ENCODE measurements at places on chromosomes 7 and 10.

GRCh38 chr7:74267756-74268565 is 13.8 kb upstream of the RFC2 start:
- DNase-seq, result no peak

DNA sequence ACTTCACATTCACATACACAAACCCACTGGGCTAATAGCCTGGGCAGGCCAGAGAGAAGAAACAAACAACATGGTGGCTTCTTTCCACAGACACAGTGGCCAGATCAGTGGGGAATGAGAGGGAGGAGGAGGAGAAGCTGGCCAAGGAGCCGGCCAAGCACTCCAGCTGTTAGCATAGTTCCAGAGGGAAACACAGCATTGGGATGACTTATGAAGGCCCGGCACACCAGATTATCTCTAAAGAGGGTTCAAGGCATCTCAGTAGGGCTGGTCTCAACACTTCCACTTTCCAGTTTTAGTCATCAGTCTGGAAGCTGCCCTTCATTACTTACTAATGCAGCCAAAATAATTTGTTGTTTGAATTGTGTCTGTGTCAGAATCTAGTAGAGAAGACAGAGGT is 42.1 kb upstream of the GPR26 start:
- no peak for DNase-seq

DNA sequence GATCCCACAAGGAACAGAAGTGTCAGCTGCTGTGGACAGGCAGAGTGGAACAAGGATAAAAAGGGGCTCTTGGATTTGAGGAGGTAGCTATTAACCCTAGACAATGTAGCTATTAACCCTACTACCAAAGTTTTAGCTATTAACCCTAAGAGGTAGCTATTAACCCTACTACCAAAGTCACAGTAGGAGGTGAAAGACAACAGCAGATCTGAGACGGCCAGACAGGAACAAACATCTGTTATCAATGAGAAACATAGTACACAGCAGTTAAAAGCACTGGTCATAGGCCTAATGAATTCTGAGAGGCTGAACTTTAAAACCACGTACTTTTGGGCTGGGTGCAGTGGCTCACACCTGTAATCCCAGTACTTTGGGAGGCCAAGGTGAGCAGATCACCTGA is 11.9 kb downstream of the ERCC6 start:
- DNase-seq, result no peak

DNA sequence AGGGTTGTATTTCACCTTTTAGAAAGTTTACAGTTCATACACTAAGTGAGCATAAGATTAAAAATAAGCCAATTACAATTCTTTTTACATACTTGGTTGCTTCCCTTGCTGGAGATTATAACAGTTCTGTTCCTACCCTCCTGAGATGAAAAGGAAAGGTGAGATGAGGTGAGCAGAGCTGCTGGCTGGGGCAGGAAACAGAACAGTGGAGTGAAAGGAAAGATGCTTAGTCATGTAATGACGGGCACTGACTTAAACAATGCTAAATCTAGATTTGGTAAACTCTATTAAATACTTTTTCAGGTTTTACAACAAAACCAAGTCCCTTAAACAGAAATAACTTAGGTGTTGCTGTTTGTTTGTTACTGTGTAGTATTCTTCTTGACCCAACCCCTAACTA is 19.9 kb upstream of the ZEB1 start:
- no peak for DNase-seq

DNA sequence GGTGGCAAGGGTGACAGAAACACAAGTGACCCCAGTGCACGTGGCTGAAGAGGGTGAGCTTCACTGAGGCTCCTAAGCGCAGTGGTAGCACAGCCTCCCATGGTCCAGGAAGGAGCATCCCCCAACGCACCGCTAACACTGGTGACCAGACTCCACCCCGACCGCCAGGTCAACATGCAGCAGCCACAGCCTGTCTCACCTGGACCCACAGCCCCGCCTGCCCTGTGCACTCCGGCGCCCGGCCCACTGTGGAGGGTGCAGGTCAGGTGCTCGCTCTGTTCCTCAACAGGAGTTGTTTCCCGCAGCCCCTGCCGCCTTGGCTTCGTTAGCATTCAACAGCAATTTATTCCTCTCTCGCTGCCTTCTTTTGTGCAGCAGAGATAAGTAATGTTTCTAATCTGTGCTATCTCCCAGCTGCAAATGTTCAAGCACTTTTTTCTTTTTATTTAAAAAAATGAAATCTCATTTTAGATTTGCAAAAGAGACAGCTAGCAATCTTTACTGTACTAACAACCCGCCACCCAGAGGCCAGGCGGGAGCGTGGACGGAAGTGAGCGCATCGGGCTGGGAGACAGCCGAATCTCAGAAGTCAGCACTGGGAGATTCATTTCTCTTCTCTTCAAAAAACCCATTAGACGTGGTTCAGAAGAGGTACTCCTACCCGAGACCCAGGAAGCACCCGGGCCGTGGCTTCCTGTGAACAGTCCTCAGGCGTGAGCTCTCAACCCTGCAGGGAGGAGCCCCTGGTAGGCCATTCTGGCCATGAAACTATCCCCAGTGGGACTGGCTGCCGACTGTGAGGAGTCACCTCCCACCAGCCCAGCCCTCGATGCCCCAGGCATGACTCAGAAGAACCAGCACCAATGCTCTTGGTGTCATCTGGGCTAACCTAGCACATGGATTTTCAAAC is 133.4 kb downstream of the MAD1L1 start:
- DNase-seq, result no peak

DNA sequence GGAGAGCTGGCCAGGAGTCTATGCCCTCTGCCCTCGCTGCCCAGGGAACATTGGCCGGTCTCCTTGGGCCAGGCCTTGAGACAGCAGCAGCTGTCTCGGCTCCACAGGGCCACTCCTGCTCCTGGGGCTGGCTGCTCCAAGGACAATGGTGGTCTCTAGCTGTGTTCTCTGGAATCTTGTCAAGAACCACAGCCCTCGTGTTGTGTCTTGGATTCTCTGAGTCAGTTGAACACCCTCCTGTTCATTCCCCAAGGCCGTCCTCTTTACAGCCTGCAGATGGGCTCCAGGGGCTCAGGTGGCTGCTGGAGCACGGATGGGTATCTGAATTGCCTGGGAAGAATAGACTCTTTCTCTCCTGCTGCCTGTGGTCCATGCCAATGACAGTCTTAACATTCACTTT is 511.1 kb downstream of the GLRX3 start:
- no peak for DNase-seq

- DNase-seq, result no peak
Observed at GRCh38 chr7:121279060-121279620, 49.7 kb upstream of the WNT16 start.

DNA sequence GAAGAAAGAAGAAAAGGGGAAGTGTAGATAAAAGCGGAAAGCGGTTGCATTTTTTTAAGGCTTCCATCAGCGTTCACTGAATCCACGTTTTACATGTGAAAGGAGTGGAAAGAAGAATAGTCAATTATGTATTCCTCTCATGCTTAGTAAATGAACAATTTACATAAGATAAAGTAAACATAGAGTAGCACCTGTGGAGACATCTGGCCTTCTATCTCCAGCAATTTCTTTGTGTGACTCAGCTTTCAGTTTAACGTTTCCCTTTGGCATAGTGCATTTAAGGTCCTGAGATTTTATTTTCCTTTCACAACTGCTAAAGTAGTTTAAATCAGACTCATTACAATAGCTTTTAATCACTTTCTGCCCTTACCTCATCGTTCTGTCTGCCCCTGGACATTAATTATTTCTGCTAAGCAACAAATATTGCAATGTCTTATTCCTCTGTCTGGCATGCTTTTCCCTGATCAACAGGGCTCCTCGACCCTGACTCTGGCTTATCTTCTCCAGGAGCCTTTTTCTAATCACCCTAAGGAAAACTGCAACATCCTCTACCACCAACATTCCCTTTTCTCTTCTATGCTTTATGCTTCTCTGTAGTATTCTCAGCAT is 383.5 kb upstream of the VWC2 start:
- no peak for DNase-seq

DNA sequence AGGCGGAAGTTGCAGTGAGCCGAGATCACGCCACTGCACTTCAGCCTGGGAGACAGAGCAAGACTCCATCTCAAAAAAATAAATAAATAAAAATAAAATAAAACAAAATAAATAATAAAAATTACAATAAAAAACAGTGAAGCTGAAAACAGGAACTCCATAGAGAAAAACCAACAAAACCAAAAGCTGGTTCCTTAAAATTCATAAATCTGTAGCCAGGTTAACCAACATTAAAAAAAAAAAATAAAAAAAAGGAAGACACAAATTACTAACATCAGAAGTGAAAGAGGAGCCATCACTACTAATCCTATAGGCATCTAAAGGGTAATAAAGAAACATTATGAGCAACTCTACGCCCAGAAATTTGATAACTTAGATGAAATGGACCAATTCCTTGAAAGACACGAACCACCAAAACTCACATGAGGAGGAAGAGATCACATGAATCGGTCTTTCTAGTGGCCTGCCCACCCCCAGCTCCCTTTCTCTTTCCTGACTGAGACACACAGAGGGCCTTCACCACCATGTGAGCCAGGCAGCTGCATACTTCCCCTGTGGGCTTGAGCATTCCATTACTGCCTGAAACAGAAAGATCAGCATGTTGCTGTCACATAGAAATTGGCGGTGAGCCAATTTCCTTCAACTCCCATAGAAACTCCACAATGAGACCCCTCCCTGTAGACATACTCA is 208.7 kb downstream of the MAD1L1 start:
- peak; percentile 60 for DNase-seq

GRCh38 chr10:117948493-117948892 is 98.2 kb downstream of the RAB11FIP2 start:
- no peak for DNase-seq

GRCh38 chr10:4704034-4704545 is 121.9 kb upstream of the AKR1E2 start:
- DNase-seq, result peak; percentile 37

- no peak for DNase-seq
Observed at GRCh38 chr10:22326145-22326702, 5.3 kb downstream of the BMI1 start.

- no peak for DNase-seq
Observed at GRCh38 chr7:29479301-29480200, 84.1 kb upstream of the PRR15 start.

- DNase-seq, result no peak
Observed at GRCh38 chr10:93468461-93469213, 13.5 kb downstream of the MYOF start.

GRCh38 chr10:45428611-45429510 is 54.8 kb downstream of the ALOX5 start:
- no peak for DNase-seq

Measured in CD14-positive monocyte (primary cell).